ENCODE measurements at places on chromosomes 2 and 18.

DNA sequence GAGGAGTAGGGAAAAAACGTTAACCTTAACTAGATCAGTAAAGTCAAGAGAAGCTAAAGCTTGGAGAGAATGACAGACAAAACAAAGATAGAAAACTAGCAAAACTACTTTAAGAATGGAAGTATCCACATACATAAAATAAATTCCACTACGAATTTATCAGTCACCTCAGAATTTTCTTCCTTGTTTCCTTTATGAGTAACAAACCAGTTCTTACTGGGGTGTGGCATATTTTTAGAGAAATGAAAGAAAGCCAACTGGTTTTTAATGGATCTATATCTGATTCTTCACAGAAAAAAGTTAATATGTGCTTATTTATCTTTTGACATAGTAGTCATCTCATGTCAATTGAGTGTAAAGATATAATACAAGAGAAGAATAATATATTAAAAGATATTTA, 2033.7 kb upstream of the CELF4 start:
- DNase-seq, result no peak

- DNase-seq, result peak; percentile 30
These were observed 25.0 kb upstream of the RAPGEF4 start for GRCh38 chr2:172710584-172711047.

GRCh38 chr2:135047300-135047699, at the start of gene MAP3K19:
Gene MAP3K19 (minus strand): TSS chr2:135047447. CDS start chr2:135024647, 22,800 bp downstream.
- no peak for DNase-seq

DNA sequence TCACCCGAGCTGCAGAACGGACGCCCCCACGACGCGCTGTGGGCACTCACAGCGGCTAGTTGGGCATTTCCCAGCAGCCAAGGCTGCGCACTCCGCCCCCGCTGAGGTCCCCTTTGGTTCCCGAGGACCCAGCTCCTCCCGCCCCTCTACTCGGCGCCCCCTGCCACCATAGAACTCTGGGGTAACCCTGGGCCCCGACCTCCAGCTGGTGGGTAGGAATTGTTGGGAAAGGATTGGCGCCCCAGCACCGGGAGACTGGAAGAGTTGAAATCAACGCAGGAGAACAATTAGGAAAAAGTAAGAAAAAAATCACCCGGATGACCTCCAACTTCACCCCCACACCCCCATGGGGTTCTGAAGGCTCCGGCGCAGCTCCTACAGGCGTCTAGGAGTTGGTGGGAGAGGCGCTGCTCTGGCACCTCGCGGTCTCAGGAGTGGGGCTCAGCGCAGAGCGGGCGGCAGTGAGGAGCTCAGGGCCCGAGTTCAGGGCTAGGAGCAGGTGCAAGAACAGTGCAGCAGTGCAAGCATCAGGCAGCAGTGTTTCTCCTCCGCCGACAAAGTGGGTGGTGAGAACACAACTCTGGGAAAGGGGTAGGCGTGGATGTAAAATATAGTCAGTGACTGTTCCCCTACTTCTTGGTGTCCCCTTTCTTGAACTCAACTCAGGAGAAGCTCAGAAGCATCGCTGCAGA, 14.0 kb downstream of the POU3F3 start:
- no peak for DNase-seq

- peak; percentile 82 for DNase-seq
These were observed 295.4 kb downstream of the CELF4 start for GRCh38 chr18:37270038-37270665.

DNA sequence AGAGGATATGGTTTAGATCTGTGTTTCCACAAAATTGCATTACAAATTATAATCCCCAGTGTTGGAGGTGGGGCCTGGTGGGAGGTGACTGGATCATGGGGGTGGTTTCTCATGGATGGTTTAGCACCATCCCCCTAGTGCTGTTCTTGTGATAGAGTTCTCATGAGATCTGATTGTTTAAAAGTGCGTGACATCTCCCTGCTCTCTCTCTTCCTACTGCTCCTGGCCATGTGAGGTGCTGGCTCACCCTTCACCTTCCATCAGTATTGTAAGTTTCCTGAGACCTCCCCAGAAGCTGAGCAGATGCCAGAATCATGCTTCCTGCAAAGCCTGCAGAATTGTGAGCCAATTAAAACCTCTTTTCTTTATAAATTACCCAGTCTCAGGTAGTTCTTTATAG, 33.1 kb downstream of the LHCGR start:
- DNase-seq, result no peak

- DNase-seq, result no peak
These were observed 17.5 kb upstream of the DPP4 start for GRCh38 chr2:162091325-162092007.

DNA sequence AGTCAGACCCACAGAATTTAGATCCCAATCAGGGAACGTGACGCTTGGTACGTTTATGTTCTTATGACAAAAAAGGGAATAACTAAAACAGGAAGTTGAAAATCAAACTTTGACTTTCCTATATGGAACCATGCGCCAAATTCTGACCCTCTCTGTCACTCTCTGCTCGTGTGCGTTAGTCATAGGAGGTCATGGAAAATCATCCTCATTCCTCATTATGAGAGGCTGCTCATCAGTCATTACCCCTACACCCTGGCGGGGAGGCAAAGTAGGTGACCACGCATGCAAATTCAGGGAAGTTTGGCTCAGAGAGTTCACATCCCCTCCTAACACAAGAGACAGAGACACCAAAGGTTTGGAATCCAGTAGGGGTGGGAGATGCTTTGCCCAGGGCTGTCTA, 15.5 kb downstream of the IL1F10 start:
- no peak for DNase-seq

- DNase-seq, result no peak
These were observed 2.4 kb downstream of the FAM171B start for GRCh38 chr2:186696290-186696689.

DNA sequence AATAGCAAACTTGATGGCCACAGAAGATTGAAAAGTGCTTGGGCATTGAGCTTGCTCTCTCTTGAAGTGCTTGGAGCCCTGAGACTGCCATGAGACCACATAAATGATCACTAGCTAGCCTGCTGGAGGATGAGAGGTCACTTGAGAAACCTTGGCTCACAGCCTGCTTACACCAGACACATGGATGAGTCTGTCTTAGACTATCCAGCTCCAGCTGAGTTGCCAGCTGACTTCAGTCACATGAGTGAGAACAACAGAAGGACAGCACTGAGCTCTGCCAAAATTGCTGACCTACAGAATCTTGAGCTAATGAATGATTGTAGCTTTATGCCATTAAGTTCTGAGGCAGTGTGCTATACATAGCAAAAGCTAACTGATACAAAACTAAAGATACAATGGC, 18.1 kb downstream of the NABP1 start:
- DNase-seq, result peak; percentile 45

GRCh38 chr2:236440110-236440881, 129.3 kb upstream of the ACKR3 start:
- no peak for DNase-seq

- no peak for DNase-seq
These were observed 31.4 kb upstream of the CD226 start for GRCh38 chr18:69978732-69979715.

DNA sequence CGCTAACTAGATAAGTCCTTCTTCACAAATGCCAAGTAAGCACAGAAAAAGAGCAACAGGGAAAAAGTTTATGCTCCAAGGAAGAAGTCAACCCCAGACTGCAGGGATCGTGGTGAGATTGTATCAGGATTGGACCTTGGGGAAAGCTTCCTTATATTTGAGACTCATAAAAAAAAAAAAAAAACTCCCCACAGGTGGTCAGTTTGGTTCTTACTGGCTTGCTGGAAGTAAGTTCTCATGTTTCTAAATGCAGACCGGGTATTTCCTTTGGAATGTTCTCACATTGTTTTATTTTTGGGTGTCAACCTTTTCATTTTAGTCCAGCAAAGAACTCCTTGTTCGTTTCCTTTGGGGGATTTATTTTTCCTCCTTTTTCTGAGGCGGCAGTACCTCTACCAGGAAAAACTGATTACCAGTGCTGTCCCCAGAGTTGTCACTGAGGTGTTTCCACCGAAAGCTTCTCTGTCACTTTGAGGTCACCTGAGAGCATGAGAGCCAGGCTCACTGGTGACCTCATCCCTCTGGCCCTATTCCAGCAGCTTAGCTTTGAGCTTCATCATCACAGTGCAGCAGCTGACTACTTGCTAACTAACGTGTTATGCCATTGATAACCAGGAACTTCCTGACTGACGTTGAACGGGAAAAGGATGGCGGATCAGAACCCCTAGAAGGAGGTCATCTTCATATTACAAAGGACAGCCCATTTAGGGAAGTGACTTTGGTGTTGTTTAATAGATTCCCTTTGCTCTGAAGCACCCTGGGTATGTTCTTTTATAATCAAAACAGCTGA, 16.8 kb upstream of the ATP8B1 start:
- DNase-seq, result peak; percentile 87

GRCh38 chr2:237421542-237422116, 7.7 kb upstream of the COL6A3 start:
- peak; percentile 2 for DNase-seq

DNA sequence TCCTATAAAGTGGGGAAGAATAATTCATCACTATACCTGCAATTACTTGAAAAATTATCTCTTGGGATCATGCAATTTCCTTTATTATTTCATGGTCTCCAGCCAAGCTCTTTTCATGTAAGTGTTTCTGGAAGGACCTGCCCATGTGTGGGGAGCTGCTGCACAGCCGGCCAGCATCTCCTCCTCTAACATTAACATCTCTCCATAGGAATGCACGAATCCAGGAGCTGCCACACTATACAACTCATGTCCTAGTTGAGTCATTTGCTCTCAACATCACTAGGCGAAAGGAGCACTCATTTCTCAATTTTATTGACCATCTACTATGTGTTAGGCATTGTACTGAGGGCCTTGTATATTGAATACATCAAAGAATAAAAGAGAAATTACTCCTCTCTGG, 144.3 kb upstream of the ERBB4 start:
- no peak for DNase-seq

DNA sequence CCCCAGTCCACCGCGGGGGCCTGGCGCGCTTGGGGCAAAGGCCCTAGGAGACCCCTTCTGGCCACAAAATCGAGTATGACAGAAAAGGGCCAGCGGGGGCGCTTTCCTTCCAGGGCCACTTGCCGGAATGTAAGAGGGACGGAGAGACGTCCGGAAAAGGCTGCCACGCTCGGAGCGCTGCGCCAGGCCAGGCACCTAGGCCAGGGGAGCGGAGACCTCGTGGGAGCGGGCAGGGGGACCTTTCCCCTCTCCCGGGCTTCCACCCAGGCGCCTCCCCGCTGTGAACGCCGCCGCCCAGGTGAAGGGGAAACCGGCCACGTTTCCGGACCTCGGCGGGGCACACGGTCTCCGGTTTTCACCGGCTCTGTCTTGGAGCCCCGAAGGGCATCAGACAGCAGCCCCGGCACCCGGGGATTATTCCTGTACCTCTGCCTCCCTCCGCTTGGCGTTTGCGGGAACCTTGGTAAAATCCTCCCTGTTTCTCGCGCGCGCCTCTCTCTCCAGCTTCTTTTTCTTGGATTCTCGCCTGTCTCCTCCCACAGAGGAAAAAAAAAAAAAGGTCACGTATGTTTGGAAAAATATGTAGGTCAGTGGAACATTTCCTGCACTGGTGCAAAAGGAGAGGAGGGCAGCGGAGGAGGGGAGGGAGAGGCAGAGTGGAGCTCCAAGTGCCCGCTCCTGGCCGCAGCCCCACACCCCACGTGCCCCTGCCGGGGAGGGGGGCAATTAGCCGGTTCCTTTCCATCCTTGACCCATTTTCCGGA, 1.2 kb upstream of the NPAS2 start:
- DNase-seq, result no peak

DNA sequence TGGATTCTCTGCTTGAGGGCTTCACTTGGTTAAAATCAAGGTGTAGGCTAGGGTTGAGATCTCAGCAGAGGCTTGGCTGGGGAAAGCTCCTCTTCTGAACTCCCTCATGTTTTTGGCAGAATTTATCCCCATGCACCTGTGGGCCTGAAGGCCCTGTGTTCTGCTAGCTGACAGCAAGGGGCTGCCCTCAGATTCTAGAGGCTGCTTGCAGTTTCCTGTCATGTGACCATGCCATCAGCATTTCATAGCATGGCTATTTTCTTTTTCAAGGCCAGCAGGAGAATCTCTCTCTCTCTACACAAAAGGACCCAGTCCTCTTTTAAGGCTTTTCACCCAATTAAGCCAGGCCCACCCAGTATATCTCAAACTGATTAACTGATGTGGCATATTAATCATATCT, 514.8 kb upstream of the HNMT start:
- no peak for DNase-seq

GRCh38 chr2:85248773-85249509, 78.8 kb downstream of the TGOLN2 start:
- no peak for DNase-seq

DNA sequence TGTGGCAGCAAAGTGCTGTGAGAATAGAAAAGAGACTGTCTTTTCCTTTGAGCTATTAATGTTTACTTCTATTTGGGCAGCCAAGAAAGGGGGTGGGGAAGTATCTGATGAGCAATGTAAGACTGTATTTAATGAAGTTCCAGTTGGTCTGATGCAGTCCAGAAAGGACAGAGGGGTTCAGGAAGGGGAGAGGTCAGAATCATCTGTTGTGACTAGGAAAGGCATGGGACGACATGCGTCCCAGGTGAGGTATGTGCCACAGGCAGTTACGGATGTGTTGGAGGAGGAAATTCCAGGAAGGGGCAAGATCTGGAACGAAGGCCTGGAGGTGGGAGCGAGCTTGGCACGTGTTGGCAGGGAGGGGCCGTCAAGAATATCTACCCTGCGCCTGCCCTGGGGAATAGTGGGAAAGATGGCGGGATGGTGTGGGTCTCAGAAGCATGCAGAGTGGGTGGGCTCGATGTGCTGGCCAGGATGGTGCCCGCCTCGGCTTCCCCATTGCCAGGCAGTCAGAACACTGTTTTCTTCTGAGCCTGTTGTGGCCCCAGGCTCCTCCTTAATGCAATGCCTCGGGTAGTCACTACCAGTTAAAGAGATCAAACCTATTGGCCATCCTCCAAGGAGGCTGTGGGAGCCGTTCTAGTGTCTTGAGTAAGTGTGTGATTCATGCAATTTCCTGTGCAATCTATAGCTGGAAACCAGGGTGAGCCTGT, 57.8 kb upstream of the TXNDC2 start:
- DNase-seq, result peak; percentile 66

GRCh38 chr18:59454909-59455727, 96.1 kb upstream of the LMAN1 start:
- no peak for DNase-seq

- no peak for DNase-seq
These were observed 6.6 kb downstream of the MAPRE2 start for GRCh38 chr18:35047697-35048292.

- no peak for DNase-seq
These were observed 492.7 kb upstream of the DDX18 start for GRCh38 chr2:117321816-117322215.

GRCh38 chr18:63112706-63113105, 206.9 kb downstream of the BCL2 start:
- no peak for DNase-seq

DNA sequence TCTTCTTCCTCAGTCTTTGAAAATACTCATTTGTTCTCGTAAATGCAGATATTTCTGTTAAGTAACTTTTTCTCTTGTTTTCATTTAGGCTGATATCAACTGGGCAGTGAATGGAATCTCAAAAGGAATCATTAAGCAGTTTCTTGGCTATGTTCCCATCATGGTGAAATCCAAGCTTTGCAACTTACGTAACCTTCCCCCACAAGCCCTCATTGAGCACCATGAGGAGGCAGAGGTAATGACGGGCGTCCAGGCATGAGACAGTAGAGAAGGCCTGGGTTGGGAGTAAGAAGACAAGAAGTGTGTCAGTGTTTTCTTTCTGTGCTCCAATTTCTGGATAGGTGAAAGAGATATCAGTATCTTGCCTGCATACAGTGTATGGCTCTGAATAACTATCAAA, 5.1 kb downstream of the POLR1B start:
- no peak for DNase-seq

- DNase-seq, result no peak
These were observed 23.7 kb downstream of the APOB start for GRCh38 chr2:21020031-21020667.

All from RPMI8226 (cell line).